ENCODE measurements at places on chromosomes 7 and 10. TPM values are rescaled to one million over a fixed set of nuclear protein-coding genes. Genes with fewer than 3 reads are reported as not detected.

Gene PLEKHS1
- 0.04 TPM for total RNA-seq

Gene ZNF248
- 8.1 TPM for total RNA-seq

Gene EFCAB10
- not detected for total RNA-seq

Gene SRI
- 214 TPM for total RNA-seq

Gene WNT16
- total RNA-seq = 0.08 TPM

Gene FAM25G
- not detected for total RNA-seq

Gene ACBD7
- 5.7 TPM for total RNA-seq

Gene IPMK
- total RNA-seq = 1.9 TPM

Gene CYP26C1
- total RNA-seq = 0.04 TPM

Gene CRYGN
- total RNA-seq = not detected

Gene SAP25
- not detected for total RNA-seq
